SW480 (cell line): ENCODE measurements at places on chromosomes 4 and X.

GRCh38 chr4:120286813-120287212, 220.2 kb upstream of the MAD2L1 start:
- DNase-seq: no peak

- DNase-seq: peak; percentile 25
These were observed 195.2 kb upstream of the C1QTNF7 start for GRCh38 chr4:15232366-15233263.

DNA sequence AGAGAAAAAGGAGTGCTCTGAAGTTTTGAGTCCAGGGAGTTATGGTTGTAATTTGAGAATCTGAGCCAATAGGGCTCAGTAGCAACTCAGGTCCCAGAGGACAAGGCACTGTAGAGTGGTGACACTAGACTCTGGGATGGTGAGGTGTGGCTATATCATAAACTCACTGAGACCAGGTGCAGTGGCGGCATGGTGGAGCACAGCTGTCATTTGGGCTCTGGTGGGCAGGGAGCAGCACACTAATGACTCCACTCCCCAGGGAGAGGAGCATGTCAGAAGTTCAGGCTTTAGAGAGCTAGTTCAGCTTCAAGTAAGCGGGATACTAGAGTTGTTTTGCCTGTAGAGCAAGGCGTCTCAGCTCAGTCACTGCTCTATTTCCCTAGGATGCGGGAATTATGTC, 165.4 kb upstream of the USP38 start:
- DNase-seq: no peak

- no peak for DNase-seq
These were observed 7.8 kb downstream of the CXXC4 start for GRCh38 chr4:104486716-104487504.

DNA sequence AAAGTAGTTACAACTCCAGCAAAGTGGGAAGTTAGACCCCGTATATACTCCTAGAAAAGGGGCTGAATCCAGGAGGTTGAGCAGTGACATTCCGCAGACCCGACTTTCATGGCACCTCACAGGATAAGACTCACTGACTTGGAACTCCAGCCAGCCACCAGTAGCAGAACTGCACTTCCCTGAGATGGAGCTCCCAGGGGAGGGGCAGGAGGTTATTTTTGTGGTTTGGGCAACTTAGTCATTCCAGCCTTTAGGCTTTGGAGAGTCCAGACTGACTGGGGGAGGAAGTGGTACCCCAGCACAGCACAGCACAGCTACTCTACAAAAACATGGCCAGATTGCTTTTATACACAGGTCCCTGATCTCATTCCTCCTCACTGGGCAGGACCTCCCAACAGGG, 319.1 kb downstream of the PCDH19 start:
- DNase-seq: peak; percentile 35

DNA sequence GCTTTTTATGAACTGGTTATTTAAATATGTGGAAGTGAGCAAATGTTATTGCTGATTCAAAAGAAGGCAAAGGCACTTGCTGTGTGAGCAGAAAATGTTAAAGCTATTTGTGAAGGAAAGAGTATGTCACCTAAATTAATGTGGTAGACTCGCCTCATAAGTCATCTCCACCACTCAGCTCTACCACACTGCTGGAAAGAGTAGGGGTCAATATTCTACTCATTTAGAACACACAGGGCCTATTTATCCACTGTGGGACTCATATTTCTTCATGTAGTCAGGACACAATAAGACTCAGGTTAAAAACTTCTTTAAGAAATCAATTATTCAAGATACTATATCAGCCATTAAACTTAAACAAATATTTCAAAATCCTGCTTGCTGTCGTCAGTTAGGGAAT, 106.5 kb downstream of the SLC7A11 start:
- DNase-seq: no peak

GRCh38 chrX:115679460-115679859, 118.5 kb downstream of the PLS3 start:
- peak; percentile 4 for DNase-seq

DNA sequence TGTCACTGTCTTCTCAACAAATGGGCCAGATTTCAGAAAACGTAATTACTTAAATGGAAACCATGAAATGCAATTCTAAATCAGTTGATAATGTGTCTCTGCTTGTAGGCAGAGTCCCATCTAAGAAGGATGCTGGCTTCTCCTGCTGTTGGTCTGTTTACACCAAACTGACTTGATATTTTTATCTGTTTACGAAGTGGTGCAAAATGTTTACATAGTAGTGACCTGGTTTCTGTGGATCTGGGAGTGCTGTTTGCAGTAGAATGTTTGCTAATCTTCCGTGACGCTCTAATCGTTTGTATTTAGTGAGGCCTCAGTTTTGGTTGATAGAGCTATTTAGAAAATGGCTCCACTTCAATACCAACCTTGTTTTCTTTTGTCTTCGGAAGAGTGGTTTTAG, 213.5 kb downstream of the VEGFC start:
- no peak for DNase-seq

DNA sequence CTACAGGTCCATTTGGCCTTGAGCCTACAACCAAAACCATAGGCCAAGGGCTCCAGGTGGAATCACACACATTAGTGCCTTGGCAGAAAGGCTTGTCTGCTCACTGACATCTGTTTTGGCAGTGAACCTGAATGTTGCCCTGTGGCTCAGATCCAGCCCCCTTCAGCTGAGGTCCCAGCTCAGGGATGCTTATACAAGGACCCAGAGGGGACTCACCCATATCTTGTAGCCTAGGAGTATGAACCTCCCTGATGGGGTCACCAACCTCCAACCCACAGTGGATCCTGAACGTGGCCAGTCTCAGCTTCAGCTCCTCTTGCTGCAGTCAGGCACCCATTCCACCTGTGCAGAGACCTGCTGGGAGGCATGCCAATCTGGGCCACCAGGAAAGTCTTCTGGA, 50.8 kb upstream of the HMX1 start:
- no peak for DNase-seq

DNA sequence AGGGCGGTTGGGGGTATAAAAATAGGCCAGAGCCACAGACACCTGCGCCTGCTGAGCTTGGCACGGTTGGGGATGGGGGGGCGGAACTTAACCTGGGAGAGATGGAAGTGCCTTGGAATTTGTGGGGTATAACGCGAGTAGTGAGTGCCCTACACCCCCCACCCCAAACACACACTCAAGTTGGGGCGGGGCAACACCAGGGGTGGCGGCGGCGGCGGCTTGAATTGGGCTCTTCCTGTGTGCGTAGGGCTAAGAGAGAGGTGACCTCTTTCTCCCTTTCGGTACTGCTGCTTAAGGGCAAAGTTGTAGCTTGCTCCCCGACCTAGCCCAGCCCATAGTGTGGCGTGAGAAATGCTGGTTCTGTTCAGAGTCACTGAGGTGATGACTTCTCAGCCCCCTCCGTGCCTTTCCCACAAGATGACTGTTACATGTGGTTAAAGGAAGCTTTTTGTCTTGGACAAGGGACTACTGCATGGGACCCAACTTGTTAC, 839 bp downstream of the STK26 start:
- DNase-seq: peak; percentile 59

- no peak for DNase-seq
These were observed 23.4 kb downstream of the PDE6B start for GRCh38 chr4:648579-649292.

DNA sequence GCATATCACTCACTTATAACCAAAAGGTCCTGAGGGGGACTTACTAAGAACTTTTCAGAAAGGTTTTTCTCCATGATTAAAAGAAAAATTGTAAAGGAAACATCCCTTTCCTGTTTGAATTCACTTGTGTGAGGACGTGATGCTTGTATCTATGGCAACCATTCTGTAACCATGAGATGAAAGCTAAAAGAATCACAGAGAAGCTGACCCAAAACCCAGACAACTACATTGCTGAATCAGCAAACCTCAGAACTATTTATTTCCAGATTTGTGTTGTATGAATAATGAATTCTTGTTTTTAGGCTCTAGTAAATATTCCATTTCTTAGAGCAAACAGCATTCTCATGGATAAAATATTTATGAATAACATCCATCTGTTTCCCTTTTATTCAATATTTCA, 91.2 kb downstream of the RCHY1 start:
- no peak for DNase-seq

DNA sequence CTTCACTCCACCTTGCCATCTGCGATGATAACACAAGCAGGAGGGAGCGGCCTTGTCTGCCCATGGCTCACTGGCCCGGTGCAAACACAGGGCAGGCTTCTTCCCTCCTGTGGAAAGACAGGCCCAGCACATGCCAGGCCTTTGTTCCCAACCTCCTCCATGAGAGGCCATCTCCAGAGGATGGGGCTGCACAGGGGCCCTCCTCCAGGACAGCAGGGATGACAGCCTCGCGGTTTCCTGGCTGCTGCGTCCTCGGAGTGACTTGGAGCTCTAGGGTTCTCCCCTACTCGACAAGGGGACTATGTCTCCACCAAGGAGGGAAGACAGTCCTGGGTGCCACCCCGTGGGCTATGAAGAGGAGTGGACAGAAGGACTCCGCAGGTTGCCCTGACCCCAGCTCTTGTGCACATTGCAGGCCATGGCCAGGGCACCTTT, 21.8 kb downstream of the RNF212 start:
- DNase-seq: no peak

- DNase-seq: no peak
These were observed 440.0 kb downstream of the PCDH7 start for GRCh38 chr4:31160146-31160545.

- DNase-seq: peak; percentile 52
These were observed 95.6 kb downstream of the AFAP1 start for GRCh38 chr4:7843831-7844593.

- DNase-seq: no peak
These were observed 51.4 kb downstream of the ATOH1 start for GRCh38 chr4:93879919-93880318.

GRCh38 chr4:121696581-121697461, at the start of gene ANXA5:
Gene ANXA5 (minus strand): TSS chr4:121696980. CDS start chr4:121696589, 391 bp downstream.
- peak; percentile 76 for DNase-seq

DNA sequence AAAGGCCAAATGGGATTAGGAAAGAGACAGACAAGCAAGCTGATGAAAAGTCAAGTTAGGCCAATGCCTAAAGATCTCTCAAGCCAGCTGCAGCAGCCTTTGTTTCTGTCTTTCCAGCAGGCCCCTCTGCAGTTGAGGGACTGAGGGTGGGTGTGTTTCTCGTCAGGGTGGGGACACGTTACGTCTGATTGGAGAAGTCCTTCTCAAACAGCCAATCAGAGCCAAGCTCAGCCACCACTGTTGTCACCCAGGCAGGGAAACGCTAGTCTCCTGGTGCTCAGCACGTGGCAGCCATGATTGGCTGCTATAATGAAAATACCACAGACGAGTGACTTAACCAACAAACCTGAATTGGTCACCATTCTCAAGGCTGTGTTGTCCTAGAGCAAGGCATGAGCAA, 177.1 kb upstream of the LCORL start:
- no peak for DNase-seq

- DNase-seq: no peak
These were observed 159.6 kb downstream of the SOWAHB start for GRCh38 chr4:76738086-76738931.

- peak; percentile 82 for DNase-seq
These were observed at the start of gene TTC29 for GRCh38 chr4:146945556-146946374. Gene TTC29 (minus strand): TSS chr4:146945864. CDS start chr4:146939895, 5,969 bp downstream.

DNA sequence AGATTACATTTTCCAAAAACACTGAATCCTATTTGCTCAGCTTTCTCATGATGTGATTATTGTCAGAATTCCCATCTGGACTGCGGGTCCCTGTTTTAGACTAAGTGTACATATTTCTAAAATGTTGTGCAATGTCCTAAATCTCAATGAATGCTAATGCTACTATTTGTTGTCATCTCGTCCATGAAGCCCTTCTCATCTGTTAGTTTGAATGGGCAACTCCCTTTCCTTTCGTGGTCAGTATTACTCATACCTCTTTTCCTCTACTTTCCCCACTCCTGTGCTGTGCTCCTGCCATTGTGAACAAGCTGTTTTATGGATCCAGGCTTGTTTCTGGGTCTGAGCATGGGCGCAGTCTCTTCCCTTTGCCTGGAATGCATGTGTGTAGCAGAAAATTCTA, 91.0 kb downstream of the MID1 start:
- no peak for DNase-seq

GRCh38 chrX:56310581-56310980, 78.4 kb downstream of the KLF8 start:
- no peak for DNase-seq

DNA sequence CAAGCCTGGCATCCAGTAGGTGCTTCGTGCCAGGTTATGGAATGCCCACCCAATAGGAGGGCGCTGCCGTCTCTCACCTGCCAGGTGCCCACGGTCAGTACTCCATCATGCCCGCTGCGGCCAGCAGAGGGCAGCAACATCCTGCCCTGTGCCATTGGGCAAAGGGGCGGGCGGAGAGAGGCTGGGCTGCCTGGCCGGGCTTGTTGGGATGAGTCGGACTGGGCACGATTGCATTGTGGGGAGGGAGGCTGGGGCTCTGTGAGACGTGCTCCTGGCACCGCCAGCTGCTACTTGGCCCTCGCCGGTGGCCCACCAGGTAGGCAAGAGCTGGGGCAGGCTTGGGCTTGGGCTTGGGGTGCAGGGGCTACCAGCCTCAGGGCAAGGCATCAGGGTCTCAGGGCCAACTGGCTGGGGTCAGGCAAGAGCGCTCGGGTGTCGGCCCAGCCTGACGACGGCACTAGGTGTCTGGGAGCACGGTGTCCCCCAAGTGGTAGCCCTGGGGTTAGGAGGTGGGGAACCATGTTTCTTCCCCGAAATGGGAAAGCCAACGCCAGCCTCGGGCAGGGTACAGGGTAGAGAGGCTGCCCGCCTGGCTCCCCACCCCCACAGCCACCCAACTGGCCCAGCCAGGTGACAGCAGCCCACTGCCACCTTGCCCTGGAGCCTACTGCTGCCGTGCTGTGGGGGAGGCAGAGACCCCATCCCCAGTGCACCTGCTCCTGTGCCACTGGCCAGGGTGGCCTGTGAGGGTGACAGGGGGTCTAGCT, at the start of gene PLXNB3:
PLXNB3 (plus strand) TSS at position 261 of the 767 bp plus-strand sequence. CDS start 1,287 bp downstream, outside the sequence.
- peak; percentile 80 for DNase-seq

DNA sequence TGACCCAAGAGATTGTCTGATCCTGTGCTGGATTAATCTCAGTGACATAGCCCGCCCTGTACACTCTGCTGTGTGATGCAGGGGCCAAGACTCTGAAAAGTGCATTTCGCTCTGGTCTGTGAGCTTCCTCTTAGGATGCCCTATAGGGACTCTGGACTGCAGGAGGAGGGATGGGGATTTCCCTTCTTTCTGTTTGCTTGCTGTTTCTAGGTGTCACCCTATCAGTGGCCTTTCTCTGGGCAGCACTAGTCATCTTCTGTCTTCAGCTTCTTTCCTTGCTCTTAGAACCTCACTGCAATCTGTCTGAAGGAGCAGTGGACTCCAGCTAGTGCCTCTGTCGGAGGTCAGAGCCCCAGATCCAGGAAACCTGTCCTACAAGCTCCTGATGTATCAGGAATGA, 34.5 kb upstream of the SCRG1 start:
- DNase-seq: no peak

- no peak for DNase-seq
These were observed 53.5 kb upstream of the PDE5A start for GRCh38 chr4:119682099-119682498.

DNA sequence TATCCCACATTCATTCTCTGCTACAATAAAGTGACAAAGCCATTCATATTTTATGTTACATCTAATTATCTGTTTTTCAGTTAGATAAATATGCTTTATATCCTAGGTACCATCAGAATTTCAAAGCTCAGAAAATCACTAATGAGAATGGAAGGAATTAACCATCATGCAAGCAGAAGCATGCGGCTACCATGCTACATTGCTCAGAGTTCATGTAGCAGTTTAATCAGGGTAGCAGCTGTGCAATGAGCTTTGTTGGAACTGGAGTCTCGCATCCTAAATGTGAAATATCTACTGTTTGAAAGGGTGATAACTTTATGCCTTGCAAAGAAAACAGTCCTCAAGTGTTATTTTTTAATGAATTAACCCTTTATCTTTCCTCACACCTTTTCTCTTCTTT, 77.5 kb downstream of the SNCA start:
- DNase-seq: no peak

GRCh38 chrX:9144701-9145241, 110.8 kb upstream of the FAM9B start:
- DNase-seq: peak; percentile 91
